ENCODE measurements at places on chromosomes 4 and X.

DNA sequence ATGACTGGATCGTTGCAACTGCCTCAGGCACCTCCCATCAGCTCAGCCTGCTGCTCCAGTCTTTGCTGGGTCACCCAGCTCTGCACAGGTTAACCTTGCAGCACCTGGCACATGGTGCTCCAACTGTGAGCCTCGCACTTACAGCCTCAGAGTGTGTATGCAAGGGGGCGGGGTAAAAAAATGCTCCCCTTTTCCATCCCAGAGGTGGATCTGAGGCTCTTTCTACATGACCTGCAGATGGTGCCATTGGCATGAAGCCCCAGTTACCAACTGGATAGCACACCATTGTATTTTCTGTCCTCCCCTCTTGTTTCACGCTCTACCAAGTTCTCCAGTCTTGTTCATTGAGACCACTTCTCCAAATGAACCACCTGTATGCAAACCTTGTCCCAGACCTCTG lies 46.2 kb upstream of the TRPC3 start:
- DNase-seq, result no peak

- no peak for DNase-seq
These were observed 355.8 kb downstream of the KLHL4 start for GRCh38 chrX:87873347-87873941.

GRCh38 chr4:27024805-27025204 lies 164.2 kb downstream of the STIM2 start:
- no peak for DNase-seq

GRCh38 chrX:153703036-153703370 lies 15.3 kb downstream of the SLC6A8 start:
- no peak for DNase-seq

DNA sequence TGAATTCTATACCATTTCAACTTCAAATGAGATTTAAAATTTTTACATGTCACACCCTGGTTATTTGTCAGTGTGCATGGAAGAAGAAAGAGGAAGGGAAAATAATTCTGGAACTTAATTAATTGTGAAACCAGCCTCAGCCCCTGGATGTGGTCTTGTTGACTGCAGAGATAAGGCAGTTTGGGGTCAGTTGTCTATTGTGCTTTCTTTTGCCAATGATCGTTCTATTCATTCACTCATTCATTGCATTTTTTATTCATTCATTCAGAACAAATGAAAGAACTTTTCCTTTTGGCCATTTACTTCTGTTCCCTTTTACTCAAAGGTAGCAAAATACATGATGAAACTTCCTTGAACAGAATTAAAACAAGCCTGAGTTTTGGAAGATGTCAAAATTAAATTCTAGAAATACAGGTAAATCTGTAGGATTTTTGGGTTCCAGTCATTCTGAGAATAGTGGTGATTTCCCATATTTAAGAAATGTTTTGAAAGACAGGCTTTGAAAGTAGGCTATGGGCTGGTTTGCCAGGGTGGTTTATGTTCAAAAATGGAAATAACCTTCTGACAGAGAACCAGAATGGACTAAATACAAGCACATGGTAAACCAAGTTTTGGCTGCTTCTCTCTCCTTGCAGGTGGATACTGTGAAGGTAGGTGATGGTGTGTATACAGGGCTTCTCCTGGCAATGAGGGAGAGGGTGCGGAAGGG lies 35.7 kb downstream of the PARM1 start:
- no peak for DNase-seq

- DNase-seq, result no peak
These were observed 126.7 kb upstream of the MAGEE2 start for GRCh38 chrX:75911716-75912115.

DNA sequence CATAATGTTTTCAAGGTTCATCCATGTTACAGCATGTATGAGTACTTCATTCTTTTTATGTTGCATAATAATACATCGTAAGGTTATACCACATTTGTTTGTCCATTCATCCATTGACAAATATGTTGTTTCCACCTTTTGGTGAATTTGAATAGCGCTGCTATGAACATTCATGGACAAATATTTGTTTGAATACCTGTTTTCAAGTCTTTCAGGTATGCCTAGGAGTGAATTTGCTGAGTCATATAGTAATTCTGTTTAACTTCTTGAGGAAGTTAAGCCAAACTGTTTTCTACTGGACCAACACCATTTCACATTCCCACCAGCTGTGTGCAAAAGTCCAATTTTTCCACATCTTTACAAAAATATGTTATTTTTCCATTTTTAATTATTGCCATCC lies 31.5 kb downstream of the IRS4 start:
- no peak for DNase-seq

DNA sequence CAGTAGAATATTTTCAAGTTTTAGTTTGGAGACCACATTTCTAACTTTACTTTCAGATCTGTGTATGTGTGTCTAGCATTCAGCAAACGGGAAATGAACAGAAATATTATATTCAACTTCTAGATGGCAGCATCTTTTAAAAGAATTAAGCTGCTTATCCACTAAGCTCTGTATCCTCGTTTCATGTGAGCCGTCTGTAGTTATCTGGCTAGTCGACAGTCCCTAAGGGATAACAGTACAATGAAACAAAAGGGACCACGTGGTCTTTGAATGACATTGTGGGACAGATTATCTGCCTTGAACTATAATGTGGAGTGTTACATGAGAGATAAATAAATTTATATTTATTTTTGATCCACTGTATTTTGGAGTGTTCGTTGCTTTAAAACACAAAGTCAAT lies 35.8 kb upstream of the PRSS12 start:
- DNase-seq, result no peak

DNA sequence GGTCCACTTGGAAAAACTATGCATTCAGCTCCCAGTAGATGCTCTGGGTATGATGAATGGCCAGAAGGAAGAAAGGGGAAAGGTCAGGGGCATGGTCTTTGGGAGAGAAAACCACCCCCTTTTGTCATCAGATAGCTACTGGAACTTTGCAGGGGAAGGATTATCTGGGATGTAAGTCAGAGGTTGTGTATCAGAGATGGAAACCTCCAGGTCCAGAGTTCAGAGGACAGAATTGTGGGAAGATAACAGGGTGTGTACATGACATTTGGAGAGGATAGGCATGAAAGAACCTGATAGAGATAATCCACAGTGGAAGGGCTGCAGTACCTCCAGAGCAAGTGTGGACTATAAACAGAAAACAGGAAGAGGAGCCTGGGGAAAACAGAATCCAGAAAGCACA lies 262.7 kb downstream of the SPRY1 start:
- DNase-seq, result no peak

GRCh38 chrX:130105244-130105643 lies 5.1 kb downstream of the ELF4 start:
- DNase-seq, result no peak

GRCh38 chr4:25178838-25179261 lies 18.6 kb upstream of the SEPSECS start:
- DNase-seq, result no peak

- no peak for DNase-seq
These were observed 25.7 kb upstream of the CCKAR start for GRCh38 chr4:26515936-26516335.

GRCh38 chr4:74097631-74098426 lies 1.2 kb downstream of the CXCL2 start:
- no peak for DNase-seq

GRCh38 chr4:97938141-97938540 lies 205.1 kb downstream of the STPG2 start:
- no peak for DNase-seq

GRCh38 chr4:74570095-74570494 lies 125.2 kb downstream of the AREG start:
- no peak for DNase-seq

GRCh38 chrX:114058988-114059418 lies 524.9 kb upstream of the HTR2C start:
- DNase-seq, result no peak

- no peak for DNase-seq
These were observed 498 bp downstream of the RBMX start for GRCh38 chrX:136880003-136880451.

DNA sequence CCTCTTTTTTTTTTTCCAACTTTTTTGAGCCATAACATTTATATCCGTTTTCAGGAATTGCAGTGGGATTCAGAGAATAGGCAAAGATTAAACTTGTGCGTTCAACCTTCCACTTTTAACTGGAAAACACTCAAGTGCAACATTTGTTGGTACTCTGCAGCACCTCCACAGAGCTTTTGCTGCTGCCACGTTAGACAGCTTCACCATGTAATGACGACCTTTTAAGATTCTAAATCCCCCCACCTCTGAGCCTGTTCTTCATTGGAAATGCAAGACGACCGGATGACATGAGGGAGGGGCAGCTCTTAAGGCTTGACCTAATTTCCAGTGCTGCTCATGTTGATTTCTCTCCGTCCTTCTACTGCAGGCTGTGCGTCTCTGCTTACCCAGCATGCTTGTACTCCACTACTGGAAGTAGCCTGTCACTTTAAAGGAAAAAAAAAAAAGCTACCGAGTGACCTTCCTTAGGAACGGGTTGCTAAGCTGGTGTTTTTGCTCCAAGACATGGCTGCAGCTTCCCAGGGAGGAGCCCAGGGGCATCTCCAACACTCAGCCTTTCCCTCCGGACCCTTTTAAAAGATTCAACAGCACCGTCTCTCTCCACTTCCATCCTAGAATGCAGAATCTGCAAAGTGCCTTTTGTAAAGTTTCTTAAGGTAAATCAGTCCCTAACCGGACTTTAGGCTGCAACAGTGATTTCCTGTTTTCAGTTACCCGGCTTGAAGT lies at the start of gene CC2D2A:
TSS of gene CC2D2A (plus strand) at position 481 of the 726 bp plus-strand sequence. CDS start 6,051 bp downstream, outside the sequence.
- DNase-seq, result no peak

DNA sequence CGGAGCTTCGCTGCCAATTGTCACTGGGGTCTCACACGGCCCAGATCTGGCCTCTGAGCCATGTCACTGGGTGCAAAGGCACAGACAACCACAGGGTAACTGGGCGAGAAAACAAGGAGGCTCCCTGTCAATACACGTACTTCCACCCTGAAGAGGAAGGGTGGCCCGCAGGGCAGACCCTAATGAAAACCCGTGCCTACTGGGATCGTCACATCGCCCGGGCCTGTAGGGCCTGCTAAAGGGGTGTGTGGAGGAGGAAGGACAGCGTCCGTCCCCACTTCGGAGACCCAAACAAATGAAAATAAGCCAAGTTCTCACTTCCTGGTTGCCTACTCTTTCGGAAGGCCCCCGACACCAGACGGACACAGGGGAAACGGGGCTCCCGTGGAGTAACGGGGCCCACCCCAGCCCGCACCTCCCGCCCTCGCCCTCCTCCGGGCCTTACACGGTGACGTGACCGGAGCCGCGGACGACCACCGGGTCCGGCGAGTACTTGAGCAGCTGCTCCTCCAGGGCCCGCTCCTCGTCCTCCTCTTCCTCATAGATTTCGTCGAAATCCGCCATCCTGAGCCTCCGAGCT lies 578 bp downstream of the CHIC2 start:
- no peak for DNase-seq

GRCh38 chr4:184713887-184714286 lies 20.0 kb downstream of the CENPU start:
- DNase-seq, result no peak

- no peak for DNase-seq
These were observed at the start of gene PNMA6E for GRCh38 chrX:153401133-153401764. Gene PNMA6E, minus strand, starts transcription at chrX:153401350. Its CDS starts 2,501 bp downstream, at chrX:153398849.

DNA sequence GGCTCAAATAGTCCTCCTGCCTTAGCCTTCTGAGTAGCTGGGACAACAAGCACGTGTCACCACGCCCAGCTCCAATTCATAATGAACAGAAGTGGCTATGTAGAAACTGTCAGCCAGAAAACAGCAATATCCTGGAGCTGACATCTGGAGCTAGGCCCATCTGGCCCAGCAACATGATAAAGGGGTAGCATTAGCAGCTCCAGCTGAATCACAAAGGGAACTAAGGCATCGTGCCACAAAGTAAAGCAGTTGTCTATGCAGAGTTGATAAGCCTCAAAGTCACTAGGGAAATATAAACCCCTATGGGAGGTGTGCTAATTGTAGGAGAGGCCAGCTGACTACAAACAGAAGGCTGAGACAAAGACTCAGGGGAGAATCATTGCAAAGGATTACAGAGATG lies 270.5 kb upstream of the GPC4 start:
- no peak for DNase-seq

DNA sequence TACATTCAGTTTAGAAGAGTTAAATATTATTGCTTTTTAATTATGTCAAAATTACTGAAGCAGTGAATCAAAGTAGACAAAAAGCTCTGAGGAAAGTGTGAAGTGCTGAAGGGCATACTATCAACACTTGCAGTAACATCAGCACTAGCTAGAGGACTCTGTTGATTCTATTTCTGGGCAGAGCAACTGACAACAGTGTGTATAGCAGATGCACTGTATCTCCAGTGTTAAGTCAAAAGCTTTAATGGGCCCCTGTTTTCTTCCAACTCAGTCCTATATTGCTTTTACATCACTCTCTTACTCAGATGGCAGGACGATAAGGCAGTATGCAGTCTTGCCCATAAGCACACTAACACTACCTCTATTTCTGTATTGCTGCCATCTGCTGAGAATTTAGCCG lies 435.2 kb upstream of the AMOT start:
- no peak for DNase-seq

DNA sequence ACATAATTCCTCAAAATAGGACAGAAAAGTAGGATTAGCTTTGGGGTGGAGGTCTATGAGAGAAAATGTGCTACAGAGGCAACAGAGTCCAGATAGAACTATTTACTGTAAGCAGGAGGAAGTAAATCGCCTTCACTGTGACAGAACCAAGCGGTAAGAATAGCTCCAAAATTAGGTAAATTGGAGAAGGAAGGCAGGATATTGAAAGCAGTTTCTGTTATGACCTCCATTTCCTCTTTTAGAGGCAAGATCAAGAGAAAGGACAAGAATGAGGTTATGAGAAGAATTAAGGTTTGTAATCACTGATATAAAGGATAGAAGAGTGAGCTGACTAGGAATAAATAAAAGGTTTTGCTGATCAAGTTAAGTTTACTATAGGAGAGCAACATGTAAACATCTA lies 44.1 kb upstream of the NEUROG2 start:
- DNase-seq, result no peak

GRCh38 chr4:140799686-140800225 lies 43.6 kb upstream of the TBC1D9 start:
- DNase-seq, result no peak

Data from cortex of kidney (tissue), 1 donor.